ENCODE measurements at places on chromosomes 12 and 14.

GRCh38 chr12:29396774-29397173, 15.8 kb upstream of the ERGIC2 start:
- H3K27me3 ChIP-seq = no peaks in the 10 kb centered on the region
- no peak overlapping the region for H3K4me3 ChIP-seq
- H3K36me3 ChIP-seq = no peaks in the 10 kb centered on the region

GRCh38 chr12:132323171-132324010, 6.0 kb downstream of the GALNT9 start:
- no peak overlapping the region for H3K4me3 ChIP-seq
- H3K27me3 ChIP-seq = peaks cover 94% of the 10 kb centered on the region
- H3K36me3 ChIP-seq = no peaks in the 10 kb centered on the region
- DNase-seq = no peak

- H3K36me3 ChIP-seq = no peaks in the 10 kb centered on the region
- no peak for DNase-seq
- peaks cover 5% of the 10 kb centered on the region for H3K4me1 ChIP-seq
- no peak overlapping the region for H3K27ac ChIP-seq
- no peak overlapping the region for H3K4me3 ChIP-seq
Measured at GRCh38 chr12:27838543-27839185, 58.6 kb upstream of the MANSC4 start.

GRCh38 chr14:100786131-100786530, 39.8 kb upstream of the MEG3 start:
- DNase-seq = no peak
- no peak overlapping the region for H3K4me3 ChIP-seq
- no peak overlapping the region for H3K27ac ChIP-seq
- H3K4me1 ChIP-seq = no peaks in the 10 kb centered on the region

GRCh38 chr12:29277231-29277630, 103.7 kb downstream of the ERGIC2 start:
- peaks cover 4% of the 10 kb centered on the region for H3K4me1 ChIP-seq
- no peak overlapping the region for H3K4me3 ChIP-seq
- H3K36me3 ChIP-seq = no peaks in the 10 kb centered on the region
- no peaks in the 10 kb centered on the region for H3K27me3 ChIP-seq
- DNase-seq = no peak
- no peak overlapping the region for H3K27ac ChIP-seq

- H3K36me3 ChIP-seq = no peaks in the 10 kb centered on the region
- peaks cover 47% of the 10 kb centered on the region for H3K4me1 ChIP-seq
- peak overlapping the region; percentile 55 for H3K27ac ChIP-seq
- no peak overlapping the region for H3K4me3 ChIP-seq
Measured at GRCh38 chr12:110266980-110267620, 13.9 kb upstream of the ATP2A2 start.
